ENCODE measurements at places on chromosomes 5 and 9.

DNA sequence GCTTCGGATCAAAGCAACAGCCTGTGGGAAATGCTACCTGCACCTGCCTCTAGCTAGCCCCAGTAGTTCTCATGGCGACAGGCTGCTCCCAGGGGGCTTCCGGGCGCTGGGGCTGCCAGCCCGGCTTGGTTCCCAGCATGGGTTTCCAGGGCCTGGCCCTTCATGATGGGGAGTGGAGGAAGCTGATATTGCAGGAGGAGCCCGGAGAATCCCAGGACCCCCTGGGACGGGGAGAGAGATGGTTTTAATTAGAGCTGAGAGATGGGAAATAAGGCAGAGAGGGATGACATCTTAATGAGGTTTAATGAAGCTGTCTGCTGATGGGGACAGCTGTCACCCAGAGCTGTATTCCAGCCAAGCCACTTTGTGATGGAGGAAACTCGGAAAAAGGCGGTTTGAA is 78.6 kb downstream of the CFAP77 start:
- H3K27me3 ChIP-seq, result peaks cover 44% of the 10 kb centered on the region
- H3K27ac ChIP-seq, result no peak overlapping the region
- no peak for DNase-seq
- H3K36me3 ChIP-seq, result peaks cover 3% of the 10 kb centered on the region
- no peaks in the 10 kb centered on the region for H3K4me1 ChIP-seq

DNA sequence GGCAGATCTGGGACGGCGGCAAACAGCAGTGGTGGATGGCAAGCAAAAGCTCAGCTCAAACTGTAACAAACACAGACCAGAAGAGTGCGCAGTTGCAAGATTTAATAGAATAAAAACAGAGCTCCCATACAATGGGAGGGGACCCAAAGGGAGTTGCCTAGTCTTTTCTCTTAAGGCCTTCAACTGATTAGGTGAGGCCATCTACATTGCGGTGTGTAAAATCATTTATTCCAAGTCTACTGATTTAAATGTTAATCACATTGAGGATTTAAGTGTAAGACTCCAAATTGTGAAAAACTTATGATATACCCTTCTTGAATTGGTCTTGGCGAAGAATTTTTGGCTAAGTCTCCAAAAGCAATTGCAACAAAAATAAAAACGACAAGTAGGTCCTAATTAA is 21.6 kb upstream of the C1QTNF3 start:
- H3K27ac ChIP-seq, result no peak overlapping the region
- H3K4me3 ChIP-seq, result no peak overlapping the region
- H3K4me1 ChIP-seq, result no peaks in the 10 kb centered on the region
- H3K36me3 ChIP-seq, result peaks cover 7% of the 10 kb centered on the region
- H3K27me3 ChIP-seq, result no peaks in the 10 kb centered on the region

DNA sequence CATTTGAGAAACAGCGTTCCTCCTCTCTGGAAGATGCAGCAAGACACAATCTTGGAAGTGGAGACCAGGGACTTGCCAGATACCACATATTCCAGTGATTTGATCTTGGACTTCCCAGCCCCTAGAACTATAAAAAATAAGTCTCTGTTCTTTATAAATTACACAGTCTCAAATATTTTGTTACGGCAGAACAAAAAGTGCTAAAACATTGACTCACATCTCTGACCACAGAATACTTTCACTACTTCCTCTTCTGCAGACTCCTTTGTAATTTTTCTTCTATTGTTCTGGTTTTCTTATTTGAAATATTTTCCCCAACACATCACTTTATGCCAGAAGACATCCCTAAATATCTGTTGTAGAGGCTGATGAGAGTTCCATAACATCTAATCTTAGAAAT is 706.1 kb upstream of the CDH18 start:
- no peaks in the 10 kb centered on the region for H3K36me3 ChIP-seq
- no peak overlapping the region for H3K27ac ChIP-seq
- peaks cover under 1% of the 10 kb centered on the region for H3K27me3 ChIP-seq
- no peak overlapping the region for H3K4me3 ChIP-seq
- H3K4me1 ChIP-seq, result no peaks in the 10 kb centered on the region
- no peak for DNase-seq

DNA sequence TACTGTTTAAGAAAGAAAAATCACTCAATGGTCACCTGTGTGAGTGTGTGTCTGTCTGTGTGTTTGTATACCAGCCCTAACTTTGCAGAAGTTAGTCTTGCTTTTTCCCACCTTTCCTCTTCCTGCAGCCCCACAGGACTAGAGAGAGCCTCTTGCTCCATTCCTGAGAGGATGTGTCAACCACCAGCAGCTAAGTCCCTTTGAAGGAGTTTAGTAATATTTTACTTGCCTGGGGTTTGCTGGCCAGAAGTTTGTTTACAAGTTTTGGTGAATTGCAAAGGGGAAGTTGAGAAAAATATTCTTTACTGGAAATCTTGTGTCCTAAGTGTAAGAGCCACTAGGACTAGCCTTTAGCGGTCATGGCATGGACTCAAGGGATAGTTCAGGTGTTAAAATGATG is 316.2 kb downstream of the BRINP1 start:
- no peak overlapping the region for H3K27ac ChIP-seq
- no peaks in the 10 kb centered on the region for H3K36me3 ChIP-seq
- DNase-seq, result no peak
- no peaks in the 10 kb centered on the region for H3K4me1 ChIP-seq
- H3K4me3 ChIP-seq, result no peak overlapping the region

DNA sequence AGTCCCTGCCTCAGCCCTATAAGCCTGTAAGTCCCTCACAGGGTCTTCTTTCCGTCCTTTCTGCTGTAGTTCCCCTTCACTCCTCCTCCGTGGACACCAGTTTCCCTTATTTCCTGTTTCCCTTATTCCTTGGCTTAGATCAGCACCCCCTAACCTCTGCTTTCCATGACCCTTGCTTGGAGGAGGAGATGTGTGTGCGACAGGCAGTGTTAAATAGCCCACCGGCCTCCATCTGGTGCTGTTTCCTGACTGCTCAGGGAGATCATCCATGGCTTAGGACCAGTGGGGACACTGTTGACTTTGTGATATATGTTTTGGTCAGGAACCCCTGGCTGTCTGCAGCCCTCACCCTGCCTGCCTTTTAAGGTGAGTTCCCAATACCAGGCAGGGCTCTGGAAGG is 34.1 kb upstream of the PSD2 start:
- H3K4me3 ChIP-seq, result no peak overlapping the region
- H3K36me3 ChIP-seq, result no peaks in the 10 kb centered on the region
- DNase-seq, result no peak
- H3K27ac ChIP-seq, result no peak overlapping the region

DNA sequence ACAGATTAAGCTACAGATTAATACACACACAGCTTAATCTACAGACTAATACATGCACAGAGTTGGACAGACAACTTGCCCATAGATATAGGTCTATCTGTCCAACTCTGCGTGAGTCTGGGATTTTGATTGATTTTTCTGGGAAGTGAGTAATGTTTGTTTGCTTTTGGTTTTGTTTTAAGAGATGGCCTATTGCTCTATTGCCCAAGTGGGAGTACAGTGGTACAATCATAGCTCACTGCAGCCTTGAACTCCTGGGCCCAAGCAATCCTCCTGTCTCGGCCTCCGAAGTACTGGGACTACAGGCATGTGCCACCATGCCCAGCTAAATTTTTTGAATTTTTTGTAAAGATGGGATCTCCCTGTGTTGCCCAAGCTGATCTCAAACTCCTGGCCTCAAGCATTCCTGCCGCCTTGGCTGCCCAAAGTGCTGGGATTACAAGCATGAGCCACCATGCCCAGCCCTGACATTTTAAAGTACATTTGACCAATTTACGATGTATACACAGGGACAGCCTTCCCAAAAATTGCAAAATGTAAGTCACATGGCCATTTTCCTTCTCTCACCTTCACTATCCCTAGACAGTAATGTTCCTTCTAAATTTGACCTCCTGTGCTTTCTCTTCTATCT is 50.8 kb downstream of the PAPPA start:
- no peak overlapping the region for H3K4me3 ChIP-seq
- peaks cover 50% of the 10 kb centered on the region for H3K36me3 ChIP-seq
- no peaks in the 10 kb centered on the region for H3K27me3 ChIP-seq

GRCh38 chr5:122902263-122902662 is 56.9 kb downstream of the SNX24 start:
- no peak overlapping the region for H3K27ac ChIP-seq
- no peak overlapping the region for H3K4me3 ChIP-seq
- no peaks in the 10 kb centered on the region for H3K27me3 ChIP-seq
- H3K36me3 ChIP-seq, result no peaks in the 10 kb centered on the region
- DNase-seq, result no peak
- H3K4me1 ChIP-seq, result peaks cover 27% of the 10 kb centered on the region
